ENCODE measurements at places on chromosomes 4 and X.

- no peak for DNase-seq
These were observed 13.1 kb downstream of the GASK1B start for GRCh38 chr4:158159718-158160094.

GRCh38 chr4:80900908-80901307 lies 129.6 kb upstream of the BMP3 start:
- DNase-seq, result no peak

DNA sequence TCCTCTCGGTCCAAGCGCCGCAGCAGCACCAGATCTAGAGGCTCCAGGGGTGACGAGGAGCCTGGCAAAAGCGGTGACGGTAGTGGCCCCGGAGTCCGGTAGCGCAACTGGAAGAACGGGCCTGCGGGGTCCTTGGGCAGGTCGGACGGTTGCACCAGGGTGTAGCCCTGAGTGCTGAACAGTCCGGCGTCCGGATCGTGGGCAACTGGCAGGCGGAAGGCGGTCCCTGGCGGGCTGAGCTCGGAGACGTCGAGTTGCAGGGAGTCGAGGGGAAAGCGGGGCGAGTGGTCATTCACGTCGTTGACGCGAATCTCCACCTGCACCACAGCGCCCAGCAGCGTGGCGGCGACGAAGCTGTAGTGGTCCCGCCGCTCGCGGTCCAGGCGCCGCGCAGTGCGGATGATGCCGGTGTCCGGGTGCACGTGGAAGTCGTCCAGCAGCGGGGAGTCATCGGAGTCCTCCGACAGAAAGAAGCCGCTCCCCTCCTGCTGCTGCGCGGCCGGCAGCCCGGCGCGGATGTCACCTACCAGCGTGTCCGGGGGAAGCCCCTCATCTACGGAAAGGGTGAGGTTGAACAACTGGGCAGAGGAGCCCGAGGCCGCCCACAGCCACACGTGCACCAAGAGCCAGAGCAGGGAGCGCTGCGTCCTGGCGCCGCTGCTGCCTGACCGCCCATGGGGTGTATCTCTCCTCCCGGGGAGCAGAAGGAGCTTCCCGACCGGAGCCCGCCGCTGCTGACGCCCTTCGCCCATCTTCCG lies 837 bp downstream of the DCHS2 start:
- no peak for DNase-seq

DNA sequence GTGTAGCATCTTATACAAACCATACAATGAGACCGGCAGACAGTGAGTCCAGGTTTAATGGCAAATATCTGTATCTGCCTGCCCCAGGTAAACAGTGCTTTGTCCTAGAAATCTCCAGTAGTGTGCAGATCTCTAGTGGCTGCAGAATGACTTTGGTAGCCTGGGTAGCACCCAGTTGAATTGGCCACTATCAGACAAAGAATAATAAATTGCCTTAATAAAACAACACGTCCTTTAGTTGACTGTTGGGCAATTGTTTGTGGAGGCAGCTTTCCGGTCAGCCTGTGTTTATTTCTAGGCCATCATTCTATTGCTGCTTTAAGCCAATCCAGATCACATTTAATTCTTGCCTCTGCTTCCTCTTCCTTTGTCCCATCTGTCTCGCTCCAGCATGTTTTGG lies 52.5 kb downstream of the SNX25 start:
- peak; percentile 41 for DNase-seq

GRCh38 chr4:144518181-144518895 lies 127.6 kb upstream of the HHIP start:
- no peak for DNase-seq

DNA sequence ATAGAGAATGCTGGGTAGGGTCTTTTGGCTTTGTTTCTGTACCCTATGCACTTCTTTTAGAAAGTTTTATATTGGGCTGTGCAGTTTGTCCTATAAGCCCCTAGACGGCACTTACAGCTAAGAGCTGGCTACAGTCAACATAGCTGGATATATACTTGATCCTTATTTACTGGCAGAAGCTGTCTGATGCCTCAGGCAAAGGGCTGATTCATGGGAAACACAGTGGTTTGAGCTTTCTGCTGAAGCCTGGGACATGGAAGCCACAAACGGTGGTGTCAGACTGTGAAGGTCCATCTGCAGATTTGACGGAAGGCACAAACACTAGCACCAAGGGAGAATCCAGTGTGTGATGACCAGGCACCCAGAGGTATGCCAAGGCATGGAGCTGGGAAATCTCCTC lies 608.4 kb downstream of the ANKRD50 start:
- DNase-seq, result peak; percentile 64

GRCh38 chr4:28014469-28014868 lies 1153.8 kb downstream of the STIM2 start:
- no peak for DNase-seq

DNA sequence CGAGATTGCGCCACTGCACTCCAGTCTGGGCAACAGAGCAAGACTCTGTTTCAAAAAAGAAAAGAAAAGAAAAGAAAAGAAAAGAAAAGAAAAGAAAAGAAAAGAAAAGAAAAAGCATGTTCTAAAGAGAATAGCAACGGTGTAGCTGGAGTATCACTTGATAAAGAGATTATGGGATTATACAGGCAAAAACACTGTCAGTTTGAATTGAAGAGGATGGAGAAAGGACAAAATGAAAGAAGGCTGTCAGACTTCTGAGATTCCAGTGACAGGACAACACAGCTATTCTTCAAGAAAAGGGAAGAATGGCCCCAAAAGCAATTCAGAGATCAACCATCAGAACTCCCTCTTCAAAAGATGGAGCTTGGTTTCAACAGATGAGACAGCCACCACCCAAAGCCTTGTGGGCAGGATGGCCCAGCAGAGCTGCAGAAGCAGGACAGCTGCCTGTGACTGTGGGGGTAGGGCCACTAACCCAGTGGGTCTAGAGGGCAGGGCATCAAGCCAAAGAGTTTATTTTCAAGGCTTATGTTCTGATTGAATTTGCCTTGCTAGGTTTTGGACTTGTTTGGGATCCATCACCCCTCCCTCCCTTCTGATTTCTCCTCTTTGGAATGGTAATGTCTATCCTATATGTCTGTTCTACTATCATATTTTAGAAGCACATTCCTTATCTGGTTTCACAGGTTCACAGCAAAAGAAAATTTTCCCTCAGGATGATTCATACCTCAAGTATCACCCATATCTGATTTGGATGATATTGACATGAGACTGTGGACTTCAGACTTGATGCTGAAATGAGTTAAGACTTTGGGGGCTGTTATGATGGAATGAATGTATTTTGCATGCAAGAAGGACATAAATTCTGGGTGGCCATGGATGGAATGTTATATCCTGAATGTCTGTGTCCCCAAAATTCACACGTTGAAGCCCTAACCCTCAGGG lies 17.5 kb downstream of the RFC1 start:
- DNase-seq, result peak; percentile 23

DNA sequence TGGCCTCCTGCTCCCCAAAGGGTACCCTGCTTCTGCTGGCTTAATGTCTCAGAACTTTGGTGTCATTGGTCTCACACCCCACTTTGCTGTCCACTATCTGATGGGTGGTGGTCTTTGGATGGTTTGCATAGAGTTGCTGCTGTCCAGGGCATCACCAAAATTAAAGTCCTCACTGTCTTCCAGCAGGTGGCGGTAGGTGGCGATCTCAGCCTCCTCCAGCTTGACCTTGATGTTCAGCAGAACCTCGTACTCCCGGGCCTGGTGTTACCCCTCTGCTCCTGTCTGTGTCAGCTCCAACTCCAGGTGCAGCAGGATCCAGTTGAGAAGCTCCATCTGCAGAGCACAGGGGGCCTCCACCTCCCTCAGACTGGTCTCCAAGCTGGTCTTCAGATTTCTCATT lies 1169.5 kb upstream of the PABPC4L start:
- no peak for DNase-seq

DNA sequence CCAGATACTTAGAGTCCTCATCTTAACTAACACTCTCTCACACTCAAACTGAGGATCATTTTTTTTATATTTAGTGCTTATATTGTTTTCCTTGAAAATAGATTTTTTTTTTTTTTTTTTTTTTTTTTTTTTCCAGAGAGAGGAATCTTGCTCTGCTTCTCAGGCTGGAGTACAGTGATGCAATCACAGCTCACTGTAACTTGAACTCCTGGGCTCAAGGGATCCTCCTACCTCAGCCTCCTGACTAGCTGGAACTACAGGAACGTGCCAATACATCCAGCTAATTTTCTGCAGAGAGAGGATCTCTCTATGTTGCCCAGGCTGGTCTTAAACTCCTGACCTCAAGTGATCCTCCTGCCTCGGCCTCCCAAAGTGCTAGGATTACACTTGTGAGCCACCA lies 650.3 kb upstream of the ATOH1 start:
- DNase-seq, result no peak

DNA sequence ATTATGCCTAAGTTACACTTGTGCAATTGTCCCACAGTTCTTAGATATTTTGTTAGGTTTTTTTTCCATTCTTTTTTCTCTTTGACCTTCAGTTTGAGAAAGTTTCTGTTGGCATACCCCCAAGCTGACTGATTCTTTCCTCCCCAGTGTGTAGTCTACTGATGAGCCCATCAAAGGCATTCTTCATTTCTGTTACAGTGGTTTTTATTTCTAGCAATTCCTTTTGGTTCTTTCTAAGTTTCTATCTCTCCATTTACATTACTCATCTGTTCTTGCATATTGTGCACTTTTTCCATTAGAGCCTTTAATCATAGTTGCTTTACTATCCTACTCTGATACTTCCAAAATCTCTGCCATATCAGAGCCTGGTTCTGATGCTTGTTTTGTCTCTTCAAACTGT lies 31.9 kb downstream of the CASP6 start:
- DNase-seq, result no peak

GRCh38 chrX:112865464-112866025 lies 24.9 kb upstream of the AMOT start:
- DNase-seq, result no peak

DNA sequence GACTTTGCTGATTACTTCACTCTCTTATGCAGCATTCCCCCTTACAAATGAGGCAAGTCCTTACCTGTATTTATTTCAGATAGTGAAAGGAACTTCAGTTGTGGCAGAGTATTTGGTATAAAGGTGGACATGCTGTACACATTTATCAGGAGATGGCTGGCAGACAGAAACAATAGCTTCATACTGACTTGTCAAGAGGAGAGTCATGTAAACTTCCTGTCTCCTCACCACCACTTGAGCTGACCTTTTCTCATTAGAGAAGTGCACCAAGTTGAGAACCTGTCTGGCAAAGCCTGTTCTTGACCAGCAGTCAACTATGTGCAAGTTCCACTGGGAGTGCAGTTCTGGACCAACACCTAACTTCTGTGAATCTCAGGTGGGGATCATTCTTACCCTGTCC lies 80.8 kb downstream of the LARP1B start:
- no peak for DNase-seq

GRCh38 chrX:100677611-100678181 lies 33.7 kb downstream of the SRPX2 start:
- no peak for DNase-seq

- DNase-seq, result no peak
These were observed 297.9 kb downstream of the GPM6A start for GRCh38 chr4:175514174-175514573.

DNA sequence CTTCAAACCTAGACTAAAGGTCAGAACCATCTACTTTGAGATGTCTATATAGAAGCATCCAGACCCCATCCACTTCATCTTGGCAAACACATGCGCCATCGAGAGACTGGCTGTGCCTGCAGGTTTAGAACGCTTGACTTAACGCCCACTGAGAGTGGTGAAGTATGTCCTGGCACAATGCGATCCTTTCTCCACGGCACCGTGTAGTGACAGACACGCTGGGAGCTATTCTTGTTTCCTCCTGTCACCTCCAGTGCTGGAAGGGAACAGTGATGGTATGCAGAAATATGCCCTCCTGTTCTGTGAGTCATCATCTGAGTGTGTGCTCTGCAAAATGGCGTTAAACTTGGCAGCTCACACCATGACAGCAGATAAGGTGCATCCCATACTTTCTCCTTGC lies 330.2 kb downstream of the NLGN4X start:
- DNase-seq, result no peak

DNA sequence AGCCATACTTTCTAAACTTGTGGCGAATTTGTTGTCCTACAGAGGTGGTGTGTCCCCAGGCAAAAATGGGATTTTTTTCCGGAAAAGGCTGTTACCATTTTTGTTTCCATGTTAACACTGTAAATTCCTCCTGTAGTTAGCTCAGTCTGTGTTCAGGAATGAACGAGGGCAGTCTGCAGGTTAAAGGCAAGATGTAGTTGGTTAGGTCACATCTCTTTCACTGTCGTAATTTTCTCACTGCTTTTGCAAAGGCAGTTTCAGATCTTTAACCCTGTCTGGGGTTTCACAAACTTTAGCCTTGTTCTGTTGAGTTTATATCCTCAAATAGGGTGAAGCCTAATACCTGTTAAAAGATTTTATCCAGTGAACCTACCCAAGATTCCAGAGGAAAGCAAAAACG lies 50.5 kb upstream of the PUDP start:
- DNase-seq, result no peak

- DNase-seq, result no peak
These were observed 4.2 kb downstream of the TCEAL6 start for GRCh38 chrX:102138064-102138463.

DNA sequence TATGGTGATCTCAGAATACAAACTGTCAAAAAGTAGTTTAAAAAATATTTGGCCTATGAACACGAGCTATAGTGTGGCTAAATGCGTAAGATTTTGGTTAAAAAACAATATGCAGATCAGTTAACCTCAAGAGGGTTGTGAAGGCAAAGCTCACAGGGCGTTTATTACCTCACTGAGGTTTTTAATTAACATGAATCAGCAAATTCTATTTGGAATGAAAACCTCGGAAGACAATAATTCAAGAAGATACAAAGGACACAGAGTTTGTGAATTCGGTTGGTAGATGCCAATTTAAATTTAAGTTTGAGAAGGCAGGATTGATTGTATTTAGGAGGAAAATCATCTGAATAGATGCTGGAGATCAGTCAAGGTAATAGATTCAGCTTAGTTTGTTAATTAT lies 1434.6 kb downstream of the C4orf33 start:
- no peak for DNase-seq

DNA sequence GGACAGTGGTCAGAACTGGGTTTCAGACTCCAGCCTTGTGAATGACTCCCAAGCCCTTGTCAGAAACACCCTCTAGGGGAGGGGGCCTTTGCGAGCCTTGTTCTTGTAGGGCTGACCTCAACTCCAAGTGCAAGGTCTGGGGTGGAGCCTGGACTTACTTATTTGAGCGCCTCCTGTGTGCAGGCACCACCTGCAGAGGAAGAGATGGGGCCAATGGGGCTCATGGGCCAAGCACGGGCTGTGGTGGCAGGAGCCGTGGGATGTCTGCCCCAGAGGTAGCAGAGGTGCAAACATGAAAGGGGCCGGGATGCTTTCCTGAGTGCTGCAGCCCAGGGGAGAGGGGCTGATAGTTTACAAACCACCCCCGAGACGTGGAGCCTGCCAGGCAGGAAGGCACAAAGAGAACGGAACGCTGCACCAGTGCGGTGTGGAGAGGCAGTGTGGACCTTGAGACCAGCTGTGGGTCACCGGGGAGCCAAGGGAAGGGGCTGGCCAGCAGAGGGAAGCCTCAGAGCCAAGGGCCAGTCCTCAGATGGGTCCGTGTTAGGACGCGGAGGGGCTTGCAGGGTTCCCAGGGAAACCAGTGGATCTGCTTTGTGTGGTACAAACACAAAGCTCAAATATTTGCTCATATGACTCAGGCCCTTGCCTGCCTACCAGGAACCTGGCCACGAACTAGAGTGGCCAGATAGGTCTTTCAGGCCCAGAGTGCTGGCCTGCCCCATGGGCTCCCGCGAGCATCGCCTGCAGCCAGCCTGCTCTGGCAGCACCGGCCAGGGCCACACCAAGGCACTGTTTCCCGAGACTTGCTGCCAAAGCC lies 8.7 kb upstream of the TADA2B start:
- peak; percentile 76 for DNase-seq

- peak; percentile 69 for DNase-seq
These were observed 60.2 kb upstream of the RPS6KA6 start for GRCh38 chrX:84248226-84248625.
